ENCODE measurements at places on chromosomes 6 and 20.
A peak's percentile ranks its signal among the peaks of the same experiment; 100 is the strongest.

GRCh38 chr20:33999025-33999649 is 5.4 kb downstream of the RALY start:
- DNase-seq: no peak

- DNase-seq: no peak
Measured at GRCh38 chr6:158707821-158708195, 58.0 kb downstream of the SYTL3 start.

- no peak for DNase-seq
Measured at GRCh38 chr6:162343198-162343935, 384.2 kb downstream of the PRKN start.

- no peak for DNase-seq
Measured at GRCh38 chr6:104589940-104590339, 269.8 kb downstream of the HACE1 start.

GRCh38 chr20:35912881-35913280 is 41.4 kb downstream of the SCAND1 start:
- DNase-seq: no peak

- no peak for DNase-seq
Measured at GRCh38 chr20:47263080-47263464, 93.4 kb downstream of the ZMYND8 start.

GRCh38 chr20:50588034-50588736 is 78.0 kb downstream of the PTPN1 start:
- peak; percentile 55 for DNase-seq

DNA sequence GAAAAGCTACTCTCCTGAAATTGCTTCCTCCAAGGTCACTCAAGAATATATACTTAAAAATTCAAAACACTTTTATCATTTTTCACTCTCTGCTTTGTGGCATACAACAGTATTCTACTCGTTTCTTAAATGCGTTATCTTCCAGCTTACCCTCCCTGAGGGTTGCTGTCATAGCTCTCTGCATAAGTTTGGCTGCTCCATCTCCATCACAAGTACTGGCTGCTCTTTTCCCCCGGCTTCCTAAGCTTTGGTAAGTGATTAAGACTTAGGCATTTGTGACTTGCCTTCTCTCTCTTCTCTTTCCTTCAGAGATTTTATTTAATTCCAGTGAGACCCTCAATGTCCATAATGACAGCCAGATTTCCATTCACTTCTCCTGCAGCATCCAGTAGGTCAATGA is 128.3 kb downstream of the NKAIN2 start:
- no peak for DNase-seq

GRCh38 chr6:155523821-155524651 is 68.4 kb upstream of the NOX3 start:
- DNase-seq: peak; percentile 21

DNA sequence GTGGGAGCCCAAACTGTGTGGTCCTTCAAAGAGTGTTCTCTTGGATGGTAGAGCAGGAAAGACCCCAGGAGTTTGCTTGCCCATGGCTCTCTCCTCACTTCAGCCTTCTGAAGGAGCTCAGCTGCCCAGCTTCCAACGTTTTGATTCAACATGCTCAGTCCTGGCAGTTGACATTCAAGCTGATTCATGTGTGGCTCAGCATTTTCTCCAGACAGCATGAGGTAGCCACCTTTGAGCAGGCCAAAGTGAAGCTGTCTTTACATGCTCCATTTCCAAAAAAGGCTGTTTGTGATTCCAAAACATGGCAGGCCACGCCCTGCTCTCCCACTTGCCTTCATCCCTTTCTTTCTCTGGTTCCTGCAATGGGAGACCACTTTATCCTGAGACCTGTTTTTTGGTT is 280.2 kb downstream of the TBC1D7 start:
- no peak for DNase-seq

DNA sequence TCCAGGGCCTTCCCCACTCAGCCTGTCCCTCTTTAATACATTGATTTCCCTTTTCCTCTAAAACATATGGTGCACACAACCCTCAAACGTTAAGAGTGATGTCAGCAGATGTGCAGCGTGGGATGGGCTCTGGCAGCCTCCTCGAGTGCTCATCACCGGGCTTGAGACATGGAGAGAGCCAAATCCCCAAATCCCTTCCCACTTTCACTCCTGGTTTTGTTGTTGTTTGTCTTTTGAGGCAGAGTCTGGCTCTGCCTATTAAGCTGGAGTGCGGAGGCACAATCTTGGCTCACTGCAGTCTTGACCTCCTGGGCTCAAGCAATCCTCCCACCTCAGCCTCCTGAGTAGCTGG is 5.8 kb upstream of the PLTP start:
- DNase-seq: no peak

DNA sequence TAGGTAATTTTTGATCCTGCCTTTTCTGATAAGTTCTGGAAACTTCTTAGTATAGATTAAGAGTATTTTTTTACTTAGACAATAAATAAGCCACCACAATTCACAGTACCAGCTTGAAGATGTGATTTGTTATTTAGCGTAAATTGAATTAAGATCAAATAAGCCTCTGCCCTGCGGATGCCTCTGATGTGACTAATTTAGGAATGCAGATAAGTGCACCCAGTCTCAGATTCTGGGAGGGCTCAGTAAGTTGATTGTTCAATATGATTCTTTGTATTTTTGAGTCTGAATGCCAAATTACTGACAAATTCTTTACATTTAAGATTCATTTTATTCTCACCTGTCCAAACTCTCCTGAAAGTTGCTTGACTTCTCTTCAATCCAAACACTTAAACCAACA is 147.5 kb downstream of the THBS2 start:
- DNase-seq: no peak

DNA sequence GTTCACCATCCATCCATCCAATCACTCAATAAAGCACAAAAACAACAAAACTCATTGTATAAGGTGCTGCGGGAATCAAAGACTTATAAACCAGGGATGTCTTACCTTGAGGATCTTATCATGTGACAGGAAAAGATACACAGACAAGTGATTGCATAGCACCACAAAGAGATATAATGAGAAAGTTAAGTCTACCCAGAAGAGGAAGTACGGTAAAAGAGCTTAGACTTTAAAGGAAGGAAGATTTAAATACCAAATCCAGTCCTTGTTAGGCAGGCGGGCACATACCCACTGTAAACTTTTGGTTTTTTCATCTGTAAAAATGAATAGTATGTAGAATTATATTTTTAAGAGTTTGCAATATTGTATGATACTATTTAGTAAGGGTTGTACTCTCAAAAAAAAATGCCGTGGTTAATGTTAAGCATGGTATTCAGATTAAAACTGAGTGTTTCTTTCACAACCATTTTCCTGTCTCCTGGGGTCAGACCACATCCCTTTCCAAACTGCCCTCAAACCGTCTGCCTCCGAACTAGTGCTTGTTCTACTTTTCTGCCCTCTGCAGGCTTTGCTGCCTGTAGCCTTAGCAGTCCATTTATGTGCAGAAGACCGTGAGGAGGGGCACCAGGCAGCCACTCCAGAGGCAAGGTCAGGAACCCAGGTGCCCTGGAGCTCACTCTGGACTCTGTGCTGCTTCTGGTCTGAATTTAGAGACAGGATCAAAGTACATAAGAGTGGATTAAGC is 179.5 kb upstream of the SYNDIG1 start:
- no peak for DNase-seq

- no peak for DNase-seq
Measured at GRCh38 chr20:32164984-32165735, 42.4 kb downstream of the PLAGL2 start.

DNA sequence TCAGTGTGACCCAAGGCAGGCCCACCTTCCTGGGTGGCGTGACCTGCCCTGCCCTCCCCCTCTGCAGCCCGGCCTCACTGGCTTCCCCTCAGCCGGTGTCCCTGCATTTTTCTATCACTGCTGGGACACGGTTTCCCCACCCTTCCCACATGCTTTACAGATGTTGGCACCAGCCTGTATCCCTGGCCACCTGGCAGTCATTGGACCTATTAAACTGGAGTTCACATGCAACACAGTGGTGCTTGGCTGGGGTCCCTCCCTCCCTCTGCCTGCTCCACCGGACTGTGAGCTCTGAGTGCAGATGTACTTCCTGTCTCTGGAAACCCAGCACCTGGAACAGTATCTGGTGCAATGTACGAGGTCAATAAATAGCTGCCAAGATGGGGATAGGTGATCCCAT is 25.5 kb upstream of the STX16 start:
- no peak for DNase-seq

DNA sequence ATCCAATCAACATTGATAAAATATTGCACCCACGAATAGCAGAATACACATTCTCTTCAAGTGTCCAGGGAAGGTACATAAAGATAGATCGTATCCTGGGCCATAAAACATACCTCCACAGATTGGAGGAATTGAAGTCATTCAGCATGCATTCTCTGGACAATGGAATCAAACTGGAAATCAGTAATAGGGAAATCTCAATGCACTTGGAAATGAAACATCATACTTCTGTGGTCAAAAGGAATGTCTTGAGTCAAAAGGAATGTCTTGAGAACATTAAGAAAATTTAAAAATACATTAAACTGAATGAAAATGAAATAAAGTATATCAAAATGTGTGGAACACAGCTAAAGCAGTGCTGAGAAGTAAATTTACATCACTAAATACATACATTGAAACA is 138.8 kb downstream of the TFAP2A start:
- DNase-seq: no peak

DNA sequence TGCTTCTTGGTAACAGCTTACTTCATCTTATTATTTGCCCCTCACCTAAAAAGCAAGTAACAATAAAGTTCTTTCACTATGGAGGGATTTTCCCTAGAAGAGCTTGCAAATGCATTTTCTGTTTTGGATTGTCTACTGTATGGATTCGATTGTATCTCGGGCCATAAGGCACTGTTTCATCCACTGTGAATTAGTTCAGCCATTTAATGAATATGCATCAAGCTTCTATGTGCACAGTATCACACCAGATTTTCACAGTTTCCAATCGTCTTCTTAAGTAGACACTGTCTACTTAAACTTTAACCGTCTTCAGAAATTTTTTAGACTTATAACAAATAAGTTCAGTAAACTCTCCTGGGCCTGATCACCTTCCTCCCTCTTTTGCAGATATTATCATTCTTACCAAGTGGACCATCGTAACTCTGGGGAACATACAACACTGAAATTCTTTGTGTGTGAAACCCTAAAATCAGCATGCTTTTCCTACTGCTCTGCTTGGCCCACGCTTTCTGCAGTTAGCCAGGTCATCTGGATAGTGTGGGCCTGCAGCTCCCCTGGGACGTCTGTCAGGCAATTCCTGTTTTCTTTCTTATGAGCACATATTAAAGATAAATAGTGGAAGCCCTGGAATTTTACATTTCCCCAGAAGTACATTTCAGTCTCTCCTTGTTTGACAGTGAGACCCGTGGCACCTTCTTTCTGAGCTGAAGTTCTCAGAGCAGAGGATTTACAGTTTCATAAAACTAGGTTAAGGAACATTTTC is 136.5 kb upstream of the PDE10A start:
- DNase-seq: no peak

- no peak for DNase-seq
Measured at GRCh38 chr6:2767657-2768524, 2.7 kb downstream of the WRNIP1 start.

DNA sequence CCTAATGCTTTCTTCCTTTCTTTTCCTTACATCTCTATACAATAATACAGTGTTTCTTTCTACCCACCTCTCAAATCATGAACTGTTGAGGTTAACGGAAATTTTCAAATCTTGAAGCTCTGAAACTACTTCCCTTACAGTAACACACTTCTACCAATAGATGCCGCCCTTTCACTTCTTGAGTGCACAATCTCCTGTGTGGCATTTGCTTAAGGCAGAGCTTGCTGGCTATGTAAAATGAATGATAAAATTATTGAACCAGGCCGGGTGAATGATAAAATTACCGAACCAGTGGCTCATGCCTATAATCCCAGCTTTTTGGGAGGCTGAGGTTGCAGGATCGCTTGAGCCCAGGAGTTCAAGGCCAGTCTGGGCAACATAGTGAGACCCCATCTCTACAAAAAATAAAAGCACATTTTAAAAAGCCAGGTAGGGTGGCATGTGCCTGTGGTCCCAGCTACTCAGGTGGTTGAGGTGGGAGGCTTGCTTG is 56.8 kb downstream of the KCNS1 start:
- DNase-seq: peak; percentile 26

- no peak for DNase-seq
Measured at GRCh38 chr6:16135066-16135465, 6.2 kb downstream of the MYLIP start.

DNA sequence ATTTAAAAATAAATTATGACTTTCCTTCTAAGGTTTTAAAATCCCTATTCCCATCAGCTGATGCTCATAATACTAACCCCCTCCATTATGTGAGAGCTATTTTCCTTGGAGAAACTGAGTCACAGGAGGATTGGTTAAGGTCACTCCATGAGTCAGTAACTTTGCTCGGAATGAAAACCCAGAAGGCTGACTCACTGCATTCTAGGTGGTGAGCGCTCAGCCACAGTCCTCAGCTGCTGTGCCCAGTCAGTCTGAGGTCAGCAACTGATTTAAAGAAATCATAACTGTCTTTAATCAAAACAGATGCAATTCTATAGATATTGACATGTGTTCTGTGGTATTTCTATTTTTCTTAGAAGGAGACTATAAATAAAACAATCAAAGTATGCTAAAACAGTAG is 359.2 kb downstream of the GJA1 start:
- DNase-seq: no peak

- DNase-seq: peak; percentile 36
Measured at GRCh38 chr6:53300656-53301551, 47.8 kb downstream of the ELOVL5 start.

- DNase-seq: no peak
Measured at GRCh38 chr6:38015341-38015740, 195.8 kb downstream of the ZFAND3 start.

DNA sequence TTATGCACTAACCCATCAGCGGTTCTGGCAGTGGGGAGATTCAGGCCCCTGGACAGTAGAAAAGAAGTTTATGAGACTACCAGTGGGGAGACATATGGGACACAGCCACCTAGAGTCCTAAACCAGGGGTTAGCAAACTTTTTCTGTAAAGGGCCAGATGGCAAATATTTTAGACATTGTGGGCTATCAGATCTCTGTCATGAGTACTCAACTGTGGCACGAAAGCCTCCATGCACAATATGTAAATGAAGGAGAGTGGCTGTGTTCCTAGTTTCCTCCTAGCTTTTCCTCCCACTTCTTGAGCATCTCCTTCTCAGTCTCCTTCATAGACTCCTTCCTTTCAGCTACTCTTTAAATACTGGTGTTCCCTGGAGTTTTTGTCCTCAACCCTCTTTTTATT is 3.3 kb upstream of the HLA-DMA start:
- DNase-seq: no peak

GRCh38 chr6:142872376-142872775 is 72.6 kb downstream of the HIVEP2 start:
- DNase-seq: no peak

DNA sequence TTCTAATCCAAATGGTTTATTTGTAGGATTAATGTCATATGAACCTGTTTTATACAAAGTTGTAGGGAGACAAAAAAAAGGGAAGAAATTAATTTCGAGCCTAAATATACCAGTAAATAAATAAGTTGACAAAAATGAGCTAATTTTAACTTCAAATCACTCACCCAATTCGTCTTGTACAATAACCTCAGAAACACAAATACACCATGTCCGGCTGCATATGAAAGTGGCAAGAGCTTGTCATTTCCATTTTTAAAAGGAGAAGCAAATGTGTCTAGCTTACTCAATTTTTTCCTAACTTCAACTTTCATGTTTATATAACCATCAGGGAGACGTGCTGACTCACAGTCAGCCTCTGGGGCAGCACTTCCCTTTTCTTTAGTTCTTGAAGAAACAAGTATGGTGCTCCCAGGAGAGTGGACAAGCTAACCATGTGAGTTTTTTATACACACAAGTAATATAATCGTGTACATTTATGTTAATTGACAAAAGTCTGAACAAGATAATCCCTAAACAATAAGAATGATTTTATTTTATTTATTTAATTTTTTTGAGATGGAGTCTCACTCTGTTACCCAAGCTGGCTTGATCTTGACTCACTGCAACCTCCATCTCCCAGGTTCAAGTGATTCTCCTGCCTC is 55.5 kb upstream of the SGK1 start:
- DNase-seq: no peak
